ENCODE measurements at places on chromosomes 6 and 20.

DNA sequence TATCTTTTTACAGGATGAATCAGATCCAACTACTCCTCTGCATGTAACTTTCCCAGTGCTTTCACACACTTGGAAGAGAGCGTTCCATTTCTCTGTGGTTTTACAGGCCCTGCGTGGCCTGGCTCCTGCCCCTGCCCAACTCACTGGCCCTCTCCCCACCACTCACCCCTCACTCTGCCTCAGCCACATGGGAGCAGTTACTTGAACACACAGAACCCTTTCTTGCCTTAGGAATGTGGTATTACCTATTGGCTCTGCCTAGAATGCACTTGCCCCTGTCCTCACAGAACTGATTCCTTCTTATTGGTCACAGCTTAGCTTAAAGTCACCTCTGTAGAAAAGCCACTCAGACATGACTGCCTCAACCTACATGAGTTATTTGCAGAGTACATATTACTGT, 108.4 kb downstream of the CRYBG1 start:
- peaks cover 8% of the 10 kb centered on the region for H3K27me3 ChIP-seq
- H3K27ac ChIP-seq = no peak overlapping the region
- no peak for DNase-seq
- H3K4me3 ChIP-seq = no peak overlapping the region

DNA sequence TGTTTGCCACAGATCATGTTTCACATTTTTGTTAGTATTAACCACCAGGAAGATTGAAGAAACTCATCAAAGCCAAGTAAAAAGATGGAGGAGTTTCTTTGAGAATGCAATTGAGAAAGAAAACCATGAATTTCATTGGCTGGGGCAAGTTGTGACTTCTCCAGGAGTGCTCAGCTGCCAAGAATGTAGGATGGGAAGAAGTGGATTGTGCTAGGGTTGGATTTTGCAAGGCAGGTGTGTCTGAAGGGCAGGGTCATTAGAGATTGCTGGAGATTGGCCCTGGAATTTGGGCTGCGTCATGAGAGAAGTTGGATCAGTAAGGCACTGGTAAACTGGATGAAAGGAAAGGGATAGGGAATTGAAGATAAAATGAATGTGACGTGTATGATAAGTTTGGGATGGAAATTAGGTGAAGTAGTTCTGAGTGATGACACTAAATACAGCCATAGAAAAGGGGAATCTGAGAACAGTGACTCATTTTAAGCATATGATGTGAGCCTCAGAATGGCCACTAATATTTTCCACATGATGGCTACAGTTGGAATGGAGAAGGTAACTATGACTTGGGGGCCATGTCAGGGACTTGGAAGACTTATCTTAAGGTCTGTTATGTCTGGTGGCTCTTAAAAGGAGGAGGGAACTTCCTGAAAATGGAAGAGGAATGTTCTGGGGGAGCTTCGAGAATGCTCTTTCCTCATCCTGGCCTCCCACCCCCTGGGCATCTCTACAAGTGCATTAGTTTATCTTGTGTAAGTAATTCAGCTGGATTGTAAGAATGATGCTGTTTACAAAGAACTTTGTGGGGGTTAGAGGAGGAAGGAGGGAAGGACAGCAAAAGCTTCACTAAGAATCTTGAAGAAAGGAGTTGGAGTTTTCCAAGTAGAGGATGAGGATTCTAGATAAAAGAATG, 27.8 kb upstream of the ERVFRD-1 start:
- no peak for DNase-seq
- no peaks in the 10 kb centered on the region for H3K27me3 ChIP-seq
- H3K27ac ChIP-seq = no peak overlapping the region
- H3K4me1 ChIP-seq = no peaks in the 10 kb centered on the region
- H3K36me3 ChIP-seq = peaks cover 3% of the 10 kb centered on the region

- no peak for DNase-seq
- peaks cover 6% of the 10 kb centered on the region for H3K4me1 ChIP-seq
- no peak overlapping the region for H3K27ac ChIP-seq
These were observed 19.1 kb upstream of the BNIP5 start for GRCh38 chr6:36355819-36356218.

DNA sequence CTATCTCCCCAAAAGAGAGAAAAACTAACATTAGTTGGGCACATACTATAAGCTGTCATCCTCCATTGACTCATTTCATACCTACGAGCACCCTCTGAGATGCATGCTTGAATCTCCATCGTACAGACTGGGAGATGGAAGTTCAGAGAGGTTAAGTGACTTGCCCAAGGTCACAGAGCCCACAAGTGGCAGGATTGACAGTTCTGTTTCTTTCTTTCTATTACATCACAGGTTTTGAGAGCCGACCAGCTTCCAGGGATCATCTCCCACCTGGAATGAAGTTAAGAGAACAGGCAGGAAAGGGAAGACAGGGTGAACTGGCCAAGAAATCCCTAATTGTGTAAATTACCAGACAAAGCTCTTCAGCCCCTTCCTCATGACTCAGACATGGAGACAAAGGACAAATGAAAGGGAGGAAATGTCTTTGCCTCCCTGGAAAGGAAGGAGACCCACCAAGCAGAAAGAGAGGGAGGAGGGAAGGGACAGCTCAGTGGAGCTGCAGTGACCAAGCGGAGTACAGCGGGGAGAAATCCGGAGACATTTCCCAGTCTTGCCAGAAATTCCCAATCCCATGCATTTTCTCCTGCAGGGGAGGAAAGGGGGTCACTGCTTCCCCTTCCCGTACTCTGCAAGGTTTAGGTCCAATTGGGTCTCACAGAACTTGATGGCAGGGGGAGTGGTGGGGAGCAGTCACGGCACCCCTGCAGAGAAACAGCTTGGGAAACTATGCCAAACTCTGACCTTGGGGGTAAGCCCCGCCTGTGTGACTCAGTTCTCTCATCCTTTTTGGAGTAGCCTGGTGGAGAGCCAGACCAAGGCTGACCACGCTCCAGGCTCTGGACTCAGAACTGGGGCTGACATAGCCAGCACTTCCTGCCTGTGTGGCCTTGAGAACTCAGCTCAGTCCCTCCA, 154.3 kb downstream of the ANKRD60 start:
- H3K4me1 ChIP-seq = no peaks in the 10 kb centered on the region
- DNase-seq = no peak
- no peak overlapping the region for H3K4me3 ChIP-seq

- H3K27ac ChIP-seq = peak overlapping the region; percentile 81
- DNase-seq = no peak
- H3K36me3 ChIP-seq = peaks cover 5% of the 10 kb centered on the region
- peak overlapping the region; percentile 46 for H3K4me3 ChIP-seq
- no peaks in the 10 kb centered on the region for H3K27me3 ChIP-seq
These were observed 128.3 kb downstream of the UTRN start for GRCh38 chr6:144413418-144413817.

- H3K27me3 ChIP-seq = no peaks in the 10 kb centered on the region
- DNase-seq = no peak
- peaks cover 2% of the 10 kb centered on the region for H3K4me1 ChIP-seq
- H3K36me3 ChIP-seq = no peaks in the 10 kb centered on the region
- no peak overlapping the region for H3K4me3 ChIP-seq
These were observed 42.5 kb downstream of the ID4 start for GRCh38 chr6:19879663-19880062.

DNA sequence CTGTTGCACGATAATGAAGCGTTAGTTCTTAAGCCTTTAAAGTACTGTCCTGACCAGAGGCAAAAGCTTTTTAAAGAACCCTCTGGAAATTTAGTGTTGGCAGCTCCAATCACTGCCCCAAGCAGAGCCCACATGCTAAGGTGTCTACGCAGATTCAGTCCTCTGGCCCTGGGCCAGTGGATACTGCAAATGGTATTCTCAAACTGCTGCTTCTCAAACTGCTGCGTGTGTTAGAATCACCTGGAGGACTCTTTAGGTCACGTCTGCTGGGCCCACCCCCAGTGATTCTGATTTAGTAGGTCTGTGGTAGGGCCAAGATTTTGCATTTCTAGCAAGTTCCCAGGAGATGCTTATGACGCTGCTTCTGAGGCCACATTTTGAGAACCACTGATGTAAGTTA, 96.0 kb upstream of the CCDC28A start:
- peaks cover 9% of the 10 kb centered on the region for H3K27me3 ChIP-seq
- H3K36me3 ChIP-seq = peaks cover 3% of the 10 kb centered on the region
- no peak overlapping the region for H3K4me3 ChIP-seq
- no peak for DNase-seq

DNA sequence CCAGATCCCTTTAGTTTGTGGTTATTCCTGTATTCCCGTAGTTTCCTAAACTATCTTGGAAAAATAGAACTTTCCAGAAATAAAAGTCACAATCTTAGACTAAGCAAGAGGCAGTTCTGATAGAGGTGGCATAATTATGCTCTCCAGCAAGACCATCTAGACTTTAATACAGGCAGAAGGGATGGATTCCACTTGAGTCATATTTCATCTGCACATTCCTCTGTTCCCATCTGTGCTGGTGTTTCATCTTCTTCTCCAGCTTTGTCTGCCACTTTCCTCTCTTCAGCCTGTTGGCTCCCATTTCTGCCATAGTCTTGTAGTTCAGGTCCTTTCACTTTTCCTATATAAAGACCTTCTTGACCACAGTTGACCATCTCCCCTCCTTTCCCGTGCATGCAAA, 102.9 kb downstream of the SOBP start:
- H3K4me3 ChIP-seq = no peak overlapping the region
- no peaks in the 10 kb centered on the region for H3K4me1 ChIP-seq
- H3K27me3 ChIP-seq = peaks cover 27% of the 10 kb centered on the region
- H3K36me3 ChIP-seq = no peaks in the 10 kb centered on the region
- no peak overlapping the region for H3K27ac ChIP-seq
- no peak for DNase-seq

DNA sequence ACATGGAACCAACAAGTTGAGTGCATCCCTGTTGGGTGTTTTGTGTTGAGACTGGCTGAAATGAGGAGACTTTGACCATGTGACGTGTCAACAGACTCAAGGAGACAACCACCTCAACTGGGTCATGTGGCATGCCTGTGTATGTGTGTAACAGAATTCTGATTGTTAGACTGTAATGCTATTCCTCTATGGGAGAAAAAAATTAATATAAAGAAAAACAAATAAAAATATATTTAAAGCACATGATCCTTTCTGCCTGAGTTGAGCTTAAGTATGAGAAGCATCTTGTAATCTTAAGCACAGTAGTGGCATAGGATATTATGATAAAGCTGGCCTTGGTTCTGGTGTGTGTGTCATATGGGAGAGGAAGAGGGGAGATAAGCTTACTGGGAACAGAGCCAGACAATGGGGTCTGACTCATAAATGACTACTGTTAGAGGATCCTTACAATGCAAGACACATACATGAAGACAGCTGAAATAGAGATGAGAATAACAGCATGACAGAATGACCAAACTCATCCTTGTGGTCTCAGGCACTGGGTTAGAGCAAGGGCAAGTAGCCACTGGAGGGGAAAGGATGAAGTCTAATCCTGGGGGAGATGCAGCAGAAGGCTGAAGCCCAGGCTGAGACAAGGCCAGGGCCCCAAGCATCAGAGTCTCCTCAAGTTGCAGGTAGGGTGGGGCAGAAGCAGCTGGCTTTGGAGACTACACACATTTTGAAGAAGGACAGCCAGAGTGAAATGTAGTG, 9.2 kb downstream of the TP53INP2 start:
- H3K36me3 ChIP-seq = peaks cover 89% of the 10 kb centered on the region
- peak overlapping the region; percentile 32 for H3K27ac ChIP-seq
- H3K27me3 ChIP-seq = no peaks in the 10 kb centered on the region
- DNase-seq = no peak
- H3K4me3 ChIP-seq = no peak overlapping the region

DNA sequence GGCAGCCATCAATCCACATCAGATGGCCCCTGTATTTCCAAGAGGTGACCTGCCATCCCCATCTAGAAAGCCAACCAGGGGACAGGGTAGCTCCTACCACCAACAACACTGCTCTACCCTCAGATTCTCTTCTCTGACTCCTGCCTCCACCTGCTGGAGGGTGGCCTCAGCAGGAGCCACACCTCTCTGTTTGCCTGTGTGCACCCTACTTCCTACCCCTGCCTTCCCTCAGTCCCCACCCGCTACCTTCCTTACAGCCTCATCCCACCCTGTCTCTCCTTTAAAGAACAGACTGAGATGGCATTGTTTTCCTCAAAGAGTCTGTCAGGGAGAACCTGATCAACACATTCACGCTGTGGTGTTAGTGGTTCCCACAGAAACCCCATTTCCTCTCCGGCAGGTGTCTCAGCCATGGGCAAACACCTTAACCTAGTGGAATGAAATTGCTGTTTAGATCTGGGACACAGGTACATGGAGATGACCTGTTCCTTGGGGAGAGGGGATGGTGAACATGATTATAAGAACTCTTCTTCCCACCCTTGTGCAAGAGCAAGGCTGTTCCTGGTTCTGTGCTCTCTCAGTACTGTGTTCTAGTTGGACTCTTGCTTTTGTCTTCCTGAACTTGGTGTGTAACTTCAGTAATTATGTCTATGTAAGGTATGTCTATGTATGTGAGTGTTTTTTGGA, 1.8 kb downstream of the ENTPD6 start:
- DNase-seq = no peak
- H3K27ac ChIP-seq = peak overlapping the region; percentile 96
- H3K4me1 ChIP-seq = peaks cover 56% of the 10 kb centered on the region
- H3K4me3 ChIP-seq = peak overlapping the region; percentile 87
- no peaks in the 10 kb centered on the region for H3K27me3 ChIP-seq
- no peaks in the 10 kb centered on the region for H3K36me3 ChIP-seq

Measured in effector memory CD8-positive, alpha-beta T cell (primary cell).